Renal cortical epithelial cell (primary cell): ENCODE measurements at places on chromosomes 4 and X. TPM values are rescaled to one million over a fixed set of nuclear protein-coding genes. Genes with fewer than 3 reads are reported as not detected.
A peak's percentile ranks its signal among the peaks of the same experiment; 100 is the strongest.

The FAM9C gene
- total RNA-seq: not detected in 2 replicates

- no peak for DNase-seq
Measured at GRCh38 chrX:109590176-109590575, 34.8 kb downstream of the KCNE5 start.

The SLC9B1 gene
- total RNA-seq: 0.30 and 0.69 TPM in 2 replicates

The COMMD8 gene
- 56.8 and 78.8 TPM in 2 replicates for total RNA-seq

The HSPA4L gene
- 18.6 and 40.7 TPM in 2 replicates for total RNA-seq

- no peak for DNase-seq
Measured at GRCh38 chr4:126678618-126679017, 954.1 kb upstream of the INTU start.

GRCh38 chrX:79035421-79035820, 90.2 kb downstream of the P2RY10 start:
- no peak for DNase-seq

GRCh38 chrX:51420610-51421009, 75.8 kb downstream of the NUDT11 start:
- DNase-seq: peak; percentile 23

The EDA2R gene
- total RNA-seq: 6.3 and 15.2 TPM in 2 replicates

DNA sequence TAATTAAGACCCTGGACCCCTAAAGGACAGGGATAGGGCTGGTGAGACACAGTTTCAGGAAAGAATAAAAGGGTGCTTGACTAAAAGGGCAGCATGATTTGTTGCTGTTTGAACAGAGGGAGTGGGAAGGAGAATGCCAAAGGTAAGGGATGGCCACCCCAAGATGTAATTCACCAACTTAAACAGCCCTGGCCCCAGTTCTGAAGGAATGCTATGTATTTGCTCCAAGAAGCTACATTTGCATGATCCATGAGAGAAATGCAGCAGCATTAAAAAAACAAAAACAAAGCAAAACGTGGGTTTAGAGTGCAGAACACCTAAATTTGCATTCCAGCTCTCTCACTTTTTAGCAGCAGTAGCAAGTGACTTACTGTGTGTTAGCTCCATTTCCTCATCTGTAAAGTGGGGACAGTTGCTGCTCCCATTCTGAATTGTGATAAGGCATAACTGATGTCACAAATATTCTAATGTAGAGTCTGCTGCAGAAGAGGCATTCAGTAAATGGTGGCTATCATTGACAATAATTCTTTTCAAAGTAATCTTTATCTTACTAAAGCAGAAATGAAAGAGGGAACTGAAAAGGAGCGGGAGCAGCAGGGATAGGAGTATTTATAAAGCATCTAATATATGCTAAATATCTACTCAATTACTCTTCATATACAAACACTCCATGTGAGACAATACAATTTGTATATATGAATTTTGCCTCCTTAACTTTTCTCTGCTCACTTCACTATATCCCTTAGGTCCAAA, 115.8 kb downstream of the PPARGC1A start:
- no peak for DNase-seq

GRCh38 chr4:104015680-104016079, 295.9 kb upstream of the TACR3 start:
- DNase-seq: peak; percentile 28

DNA sequence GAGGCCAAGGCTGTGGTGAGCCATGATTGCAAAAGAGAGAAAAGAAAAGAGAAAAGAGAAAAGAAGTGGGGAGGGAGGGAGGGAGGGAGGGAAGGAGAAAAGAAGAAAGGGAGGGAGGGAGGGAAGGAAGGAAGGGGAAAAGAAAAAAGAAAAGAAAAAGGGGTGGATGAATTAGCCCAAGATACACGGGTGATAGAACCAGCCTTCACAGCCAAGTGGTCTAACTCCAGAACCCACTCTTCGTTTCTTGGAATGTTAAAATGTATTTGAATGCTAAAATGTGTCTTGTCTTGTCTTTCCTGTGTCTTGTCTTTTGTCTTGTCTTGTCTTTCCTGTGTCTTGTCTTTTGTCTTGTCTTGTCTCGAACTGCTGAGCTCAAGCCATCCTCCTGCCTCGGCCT, 13.1 kb downstream of the CCNQ start:
- DNase-seq: no peak

The DKC1 gene
- 40.4 and 47.8 TPM in 2 replicates for total RNA-seq

The DDIT4L gene
- total RNA-seq: 3.9 and 8.2 TPM in 2 replicates
